ENCODE measurements at places on chromosomes 7 and 10. TPM values are rescaled to one million over a fixed set of nuclear protein-coding genes. Genes with fewer than 3 reads are reported as not detected.

DNA sequence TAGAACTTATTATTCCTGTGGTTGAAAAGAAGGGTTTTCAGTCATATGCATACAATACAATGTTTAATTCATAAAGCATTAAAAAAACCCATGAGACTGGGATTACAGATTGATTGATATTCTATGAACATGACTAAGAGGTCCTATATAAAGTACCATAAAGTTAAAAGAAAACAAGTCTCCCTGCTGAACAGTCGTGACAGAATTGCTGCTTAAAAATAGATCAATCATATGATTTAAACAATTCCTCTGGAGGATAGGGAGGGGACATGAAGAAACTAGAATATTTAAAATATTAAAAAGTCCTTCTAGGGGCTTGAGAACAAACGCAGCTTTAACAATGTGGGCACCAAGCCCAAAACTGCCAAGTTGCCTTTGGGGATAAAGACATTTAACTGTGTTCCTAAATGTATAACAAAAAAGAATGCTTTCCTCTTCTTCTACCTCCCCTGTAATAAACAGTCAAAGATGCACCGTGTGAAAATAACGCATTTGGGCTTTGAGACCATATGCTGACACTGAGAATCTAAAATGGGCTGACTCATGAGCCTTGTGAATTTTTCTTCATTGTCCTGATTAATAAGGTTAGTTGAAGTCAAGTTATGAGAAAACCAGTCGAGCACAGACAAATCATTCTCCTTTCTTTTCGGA lies 25.8 kb downstream of the TWIST1 start:
- H3K4me1 ChIP-seq: no peaks in the 10 kb centered on the region
- H3K27ac ChIP-seq: no peak overlapping the region
- H3K4me3 ChIP-seq: no peak overlapping the region
- H3K27me3 ChIP-seq: no peaks in the 10 kb centered on the region

DNA sequence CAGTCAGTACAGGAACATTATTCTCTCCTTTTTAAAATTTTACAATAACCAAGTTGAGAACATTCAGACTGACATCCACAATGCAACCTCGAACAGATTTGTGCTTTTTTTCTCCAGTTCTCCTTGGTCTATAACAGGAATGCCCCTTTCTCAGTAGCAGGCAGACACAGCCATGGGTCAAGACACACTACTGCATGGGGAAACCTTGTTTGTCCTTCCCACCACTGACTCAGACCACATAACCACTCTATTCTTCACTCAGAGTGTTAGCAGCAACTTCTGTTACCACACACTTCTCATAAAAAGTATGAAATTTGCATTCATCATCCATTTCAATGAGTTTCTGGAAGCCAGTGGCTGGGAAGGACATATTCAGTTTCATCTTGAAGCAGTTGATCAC lies 421.7 kb downstream of the ADRA2A start:
- no peaks in the 10 kb centered on the region for H3K4me1 ChIP-seq
- no peaks in the 10 kb centered on the region for H3K27me3 ChIP-seq
- no peak for DNase-seq
- H3K36me3 ChIP-seq: no peaks in the 10 kb centered on the region
- no peak overlapping the region for H3K4me3 ChIP-seq

GRCh38 chr10:113515161-113515560 lies 37.7 kb upstream of the HABP2 start:
- no peak overlapping the region for H3K4me3 ChIP-seq
- no peak for DNase-seq
- H3K4me1 ChIP-seq: no peaks in the 10 kb centered on the region
- no peaks in the 10 kb centered on the region for H3K27me3 ChIP-seq
- no peak overlapping the region for H3K27ac ChIP-seq

DNA sequence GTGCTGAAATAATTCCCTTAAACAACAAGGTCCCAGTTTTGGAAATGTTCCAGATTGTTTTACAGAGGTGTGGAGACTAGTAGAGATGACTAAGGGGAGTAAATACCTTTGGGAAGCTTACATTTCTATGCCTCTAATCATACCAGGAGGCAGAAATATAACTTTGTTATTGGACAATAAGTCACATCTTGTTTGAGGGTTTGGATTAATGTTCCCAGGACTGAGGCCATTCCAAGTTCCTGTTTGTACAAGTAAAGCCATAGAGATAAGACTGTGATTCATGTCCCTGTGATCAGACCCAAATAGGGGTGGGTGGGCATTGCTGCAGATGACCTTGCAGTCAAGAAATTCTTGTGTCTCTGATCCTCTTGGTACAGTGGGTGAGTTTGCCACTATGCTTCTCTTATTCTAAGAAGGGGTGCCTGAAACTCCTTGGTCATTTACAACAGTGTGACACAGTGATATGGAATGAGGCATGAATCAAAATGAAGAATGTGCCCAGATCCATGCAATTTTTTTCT lies 508.3 kb downstream of the SORCS3 start:
- no peak overlapping the region for H3K27ac ChIP-seq
- no peaks in the 10 kb centered on the region for H3K36me3 ChIP-seq
- H3K27me3 ChIP-seq: no peaks in the 10 kb centered on the region
- H3K4me3 ChIP-seq: no peak overlapping the region

- H3K36me3 ChIP-seq: peaks cover 9% of the 10 kb centered on the region
- no peaks in the 10 kb centered on the region for H3K4me1 ChIP-seq
- H3K27me3 ChIP-seq: no peaks in the 10 kb centered on the region
- no peak overlapping the region for H3K27ac ChIP-seq
- DNase-seq: peak; percentile 56
These were observed 10.8 kb upstream of the PYROXD2 start for GRCh38 chr10:98425511-98426352.

DNA sequence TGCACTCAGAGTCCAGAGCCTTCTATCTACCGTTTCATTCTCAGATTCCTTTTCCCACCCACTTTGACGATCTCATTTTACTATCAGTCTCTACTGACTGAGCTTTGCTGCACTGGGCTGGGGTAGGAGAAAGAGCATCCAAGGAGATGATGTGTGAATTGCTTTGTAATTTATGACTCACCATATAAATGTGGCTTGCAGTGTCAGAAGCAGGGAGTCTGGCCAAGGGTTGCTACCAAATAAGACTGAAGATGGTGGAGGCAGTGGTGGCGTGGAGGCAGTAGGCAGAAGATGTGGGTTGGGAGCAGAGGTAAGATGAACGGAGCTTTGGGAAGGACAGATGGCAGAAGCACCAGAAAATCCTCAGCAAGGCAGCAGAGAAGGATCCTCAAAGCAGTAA lies 73.3 kb upstream of the AGK start:
- H3K4me1 ChIP-seq: no peaks in the 10 kb centered on the region
- no peak for DNase-seq
- no peaks in the 10 kb centered on the region for H3K27me3 ChIP-seq

DNA sequence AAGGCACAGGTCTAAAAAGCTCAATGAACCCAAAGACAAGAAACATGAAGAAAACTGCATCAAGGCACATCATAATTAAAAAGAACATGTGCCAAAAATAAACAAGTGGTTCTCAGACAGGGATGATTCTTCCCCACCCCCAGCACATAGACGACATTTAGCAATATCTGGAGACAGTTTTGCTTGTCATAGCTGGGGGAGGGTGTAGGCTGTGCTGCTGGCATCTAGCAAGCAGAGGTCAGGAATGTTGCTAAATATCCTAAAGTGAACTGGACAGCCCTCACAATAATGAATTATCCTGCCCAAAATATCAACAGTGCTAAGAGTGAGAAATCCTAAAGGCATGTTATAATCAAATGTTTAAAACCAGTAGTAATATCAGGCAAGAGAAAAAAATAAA lies 122.6 kb downstream of the MICU1 start:
- H3K27me3 ChIP-seq: no peaks in the 10 kb centered on the region
- H3K4me3 ChIP-seq: no peak overlapping the region
- no peak for DNase-seq
- no peak overlapping the region for H3K27ac ChIP-seq
- peaks cover 4% of the 10 kb centered on the region for H3K36me3 ChIP-seq

GRCh38 chr7:43018446-43018845 lies 86.3 kb downstream of the MRPL32 start:
- no peak overlapping the region for H3K27ac ChIP-seq
- no peak for DNase-seq
- H3K27me3 ChIP-seq: no peaks in the 10 kb centered on the region
- H3K36me3 ChIP-seq: no peaks in the 10 kb centered on the region

- no peaks in the 10 kb centered on the region for H3K36me3 ChIP-seq
These were observed 313.9 kb upstream of the ZNF32 start for GRCh38 chr10:43962346-43963191.

GRCh38 chr7:43758029-43758821 lies at the start of gene BLVRA:
BLVRA (plus strand) TSS chr7:43758680; CDS start chr7:43771159, 12,479 bp downstream.
- H3K4me3 ChIP-seq: peak within 1 kb of the TSS; percentile 76
- peaks cover 2% of the 10 kb centered on the region for H3K4me1 ChIP-seq
- H3K27ac ChIP-seq: peak within 1 kb of the TSS; percentile 81
- DNase-seq: peak; percentile 72

- no peak overlapping the region for H3K4me3 ChIP-seq
- H3K36me3 ChIP-seq: no peaks in the 10 kb centered on the region
- H3K4me1 ChIP-seq: peaks cover 55% of the 10 kb centered on the region
These were observed 26.4 kb upstream of the KLF6 start for GRCh38 chr10:3811291-3811870.

DNA sequence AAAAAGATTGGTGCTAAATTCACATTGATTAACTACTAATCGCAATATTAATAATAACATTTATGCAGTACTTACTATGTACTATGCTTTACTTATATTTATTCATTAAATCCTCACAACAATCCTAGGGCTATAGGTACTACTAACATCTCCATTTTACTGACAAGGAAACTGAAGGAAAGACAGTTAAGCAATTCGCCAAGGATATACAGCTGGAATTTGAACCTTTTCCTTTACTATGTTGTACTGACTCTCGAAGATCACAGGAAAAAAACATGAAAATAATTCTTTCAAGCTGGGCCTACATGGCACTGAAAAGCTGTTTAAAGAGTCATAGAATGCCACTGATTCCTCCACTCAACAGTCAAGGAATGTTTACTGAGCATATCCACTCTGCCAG lies 185.4 kb downstream of the IPMK start:
- H3K4me3 ChIP-seq: no peak overlapping the region
- no peak for DNase-seq
- H3K36me3 ChIP-seq: no peaks in the 10 kb centered on the region
- H3K4me1 ChIP-seq: no peaks in the 10 kb centered on the region
- no peak overlapping the region for H3K27ac ChIP-seq

GRCh38 chr7:17274551-17275245 lies 23.8 kb upstream of the AHR start:
- no peaks in the 10 kb centered on the region for H3K27me3 ChIP-seq
- no peak overlapping the region for H3K27ac ChIP-seq
- H3K36me3 ChIP-seq: no peaks in the 10 kb centered on the region
- DNase-seq: no peak
- no peak overlapping the region for H3K4me3 ChIP-seq

DNA sequence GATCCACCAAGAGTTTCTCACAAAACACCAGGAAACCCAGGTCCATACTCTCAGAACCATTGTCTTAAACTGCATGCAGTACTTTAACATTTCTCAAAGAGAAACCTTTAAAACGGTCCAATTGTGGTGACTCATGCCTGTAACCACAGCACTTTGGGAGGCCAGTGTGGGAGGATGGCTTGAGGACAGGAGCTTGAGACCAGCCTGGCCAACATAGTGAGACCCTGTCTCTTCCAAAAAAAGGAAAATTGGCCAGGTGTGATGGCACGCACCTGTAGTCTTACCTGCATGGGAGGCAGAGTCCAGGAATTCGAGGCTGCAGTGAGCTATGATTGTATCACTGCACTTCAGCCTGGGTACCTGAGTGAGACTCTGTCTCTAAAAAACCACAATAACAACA lies 97.5 kb upstream of the OIT3 start:
- H3K36me3 ChIP-seq: no peaks in the 10 kb centered on the region
- H3K4me1 ChIP-seq: no peaks in the 10 kb centered on the region
- no peaks in the 10 kb centered on the region for H3K27me3 ChIP-seq
- H3K27ac ChIP-seq: no peak overlapping the region
- H3K4me3 ChIP-seq: no peak overlapping the region

- no peaks in the 10 kb centered on the region for H3K27me3 ChIP-seq
- no peaks in the 10 kb centered on the region for H3K4me1 ChIP-seq
- H3K4me3 ChIP-seq: no peak overlapping the region
- DNase-seq: no peak
These were observed 54.7 kb upstream of the CCAR1 start for GRCh38 chr10:68666280-68666760.

- H3K4me3 ChIP-seq: no peak overlapping the region
- peak overlapping the region; percentile 30 for H3K27ac ChIP-seq
- no peaks in the 10 kb centered on the region for H3K36me3 ChIP-seq
- DNase-seq: no peak
These were observed 14.2 kb downstream of the INPP5A start for GRCh38 chr10:132551808-132552130.

- no peak for DNase-seq
- no peaks in the 10 kb centered on the region for H3K36me3 ChIP-seq
- H3K27ac ChIP-seq: no peak overlapping the region
- no peaks in the 10 kb centered on the region for H3K27me3 ChIP-seq
These were observed 11.5 kb upstream of the NT5C2 start for GRCh38 chr10:103204353-103205255.

DNA sequence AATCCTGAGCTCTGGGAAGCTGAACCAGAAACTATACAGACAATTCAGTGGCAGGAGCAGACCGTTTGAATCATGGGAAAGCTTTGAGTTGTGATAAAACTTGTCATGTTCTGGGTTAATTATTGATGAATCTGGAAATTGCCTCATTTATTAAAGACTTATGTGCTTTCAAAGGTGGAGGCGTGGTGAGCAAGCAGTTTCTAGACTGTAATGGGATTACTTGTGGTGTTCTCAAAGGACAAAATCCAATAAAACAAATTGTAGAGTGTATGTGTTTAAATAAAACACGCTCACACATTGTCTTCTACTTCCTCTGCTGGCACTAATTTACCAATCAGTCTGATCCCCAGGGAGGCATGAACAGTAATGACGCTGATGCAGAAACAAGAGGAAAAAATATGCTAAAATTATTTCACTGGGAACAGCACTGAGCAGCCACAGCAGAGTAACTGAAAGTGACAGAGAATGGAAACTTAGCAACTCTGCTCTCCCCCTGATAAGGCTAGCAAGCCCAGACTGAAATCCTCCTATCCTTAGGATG lies 25.1 kb downstream of the PARD3 start:
- no peak for DNase-seq
- peaks cover 18% of the 10 kb centered on the region for H3K4me1 ChIP-seq

DNA sequence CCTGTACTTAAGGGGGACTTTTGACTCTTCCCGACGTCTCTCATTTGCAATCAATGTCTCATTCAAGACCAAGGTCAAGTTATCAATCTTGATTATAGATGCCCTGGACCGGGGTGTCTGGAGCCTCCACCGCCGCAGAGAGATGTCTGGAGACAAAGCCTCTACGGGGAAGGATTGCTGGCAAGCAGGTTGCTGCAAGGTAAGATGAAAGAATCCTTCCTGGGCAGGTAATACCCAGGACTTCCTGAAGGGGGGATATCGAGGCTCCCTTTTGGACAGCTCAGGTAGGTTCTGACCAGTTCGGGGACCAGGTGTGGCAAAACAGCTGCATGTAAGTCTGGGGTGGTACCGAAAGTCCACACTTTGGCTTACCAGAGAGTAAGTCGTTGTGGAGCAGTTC lies 12.5 kb upstream of the CUX1 start:
- peaks cover 24% of the 10 kb centered on the region for H3K4me1 ChIP-seq
- peaks cover 28% of the 10 kb centered on the region for H3K27me3 ChIP-seq
- no peak overlapping the region for H3K4me3 ChIP-seq

- no peaks in the 10 kb centered on the region for H3K27me3 ChIP-seq
- H3K4me3 ChIP-seq: no peak overlapping the region
- H3K36me3 ChIP-seq: no peaks in the 10 kb centered on the region
- peak; percentile 4 for DNase-seq
- H3K4me1 ChIP-seq: peaks cover 9% of the 10 kb centered on the region
These were observed 9.5 kb downstream of the CALML3 start for GRCh38 chr10:5534051-5534821.

ACHE gene
- total RNA-seq: 29.9 TPM

SLC29A4 gene
- total RNA-seq: 0.60 TPM

STAM gene
- total RNA-seq: 5.2 TPM

FGFBP3 gene
- total RNA-seq: 0.75 TPM

Data from transverse colon (tissue), 4 donors.